Activated T-cell treated with anti-CD3 and anti-CD28 coated beads, Interleukin-2, amount 50 U/mL, for 4 hours (primary cell): ENCODE measurements at places on chromosomes 2 and 18. TPM values are rescaled to one million over a fixed set of nuclear protein-coding genes. Genes with fewer than 3 reads are reported as not detected.

Gene DCDC2C
- total RNA-seq = not detected

Gene SCYGR8
- total RNA-seq = not detected

- peak; percentile 64 for DNase-seq
These were observed 49.9 kb downstream of the DGKD start for GRCh38 chr2:233404222-233404621.

GRCh38 chr2:120985174-120985996 is 249.7 kb downstream of the GLI2 start:
- no peak for DNase-seq

DNA sequence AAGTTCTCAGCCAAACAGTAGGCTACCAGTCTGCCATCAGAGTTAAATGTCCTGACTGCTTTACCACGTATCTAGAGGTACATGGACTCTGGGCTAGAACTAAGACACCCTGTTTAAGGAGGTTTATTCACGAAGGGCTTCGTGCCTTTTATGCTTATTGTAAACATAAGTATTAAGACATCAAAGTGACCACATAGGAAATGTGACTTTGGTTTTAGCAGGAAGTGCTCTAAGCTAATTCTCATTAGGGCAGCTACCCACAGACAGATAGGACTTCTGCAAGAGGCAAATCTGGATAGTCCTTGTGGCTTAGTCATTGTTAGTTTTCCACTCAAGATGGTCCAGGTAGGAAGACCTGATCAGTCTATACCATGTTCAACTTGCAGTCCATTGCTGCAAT is 233.3 kb upstream of the MGAT5 start:
- no peak for DNase-seq

GRCh38 chr2:24929230-24929629 is 9.2 kb upstream of the ADCY3 start:
- no peak for DNase-seq
